ENCODE measurements at places on chromosomes 1 and 21.

- DNase-seq = no peak
These were observed 565.2 kb downstream of the PTPRU start for GRCh38 chr1:29801561-29801973.

DNA sequence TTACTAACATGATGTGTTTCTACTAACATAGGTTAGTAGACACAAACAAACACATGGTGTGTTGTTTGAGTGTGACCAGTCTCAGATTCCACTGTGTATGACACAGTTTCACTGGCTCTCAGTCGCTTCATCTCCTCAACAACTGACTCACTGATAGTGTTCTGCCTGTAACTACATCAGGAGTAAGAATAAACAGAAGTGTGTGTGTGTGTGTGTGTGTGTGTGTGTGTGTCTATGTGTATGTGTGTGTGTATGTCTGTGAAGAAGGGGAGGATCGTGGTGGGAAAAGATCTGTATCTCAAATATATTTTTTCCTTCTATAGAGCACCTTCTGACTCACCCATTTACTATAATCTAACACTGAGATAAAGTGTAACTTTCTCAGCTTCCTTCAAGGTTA lies 391.0 kb downstream of the PTPRC start:
- no peak for DNase-seq

- DNase-seq = no peak
These were observed 157.2 kb downstream of the KAZN start for GRCh38 chr1:14755518-14756252.

GRCh38 chr21:32233055-32233546 lies 45.7 kb downstream of the MIS18A start:
- no peak for DNase-seq

DNA sequence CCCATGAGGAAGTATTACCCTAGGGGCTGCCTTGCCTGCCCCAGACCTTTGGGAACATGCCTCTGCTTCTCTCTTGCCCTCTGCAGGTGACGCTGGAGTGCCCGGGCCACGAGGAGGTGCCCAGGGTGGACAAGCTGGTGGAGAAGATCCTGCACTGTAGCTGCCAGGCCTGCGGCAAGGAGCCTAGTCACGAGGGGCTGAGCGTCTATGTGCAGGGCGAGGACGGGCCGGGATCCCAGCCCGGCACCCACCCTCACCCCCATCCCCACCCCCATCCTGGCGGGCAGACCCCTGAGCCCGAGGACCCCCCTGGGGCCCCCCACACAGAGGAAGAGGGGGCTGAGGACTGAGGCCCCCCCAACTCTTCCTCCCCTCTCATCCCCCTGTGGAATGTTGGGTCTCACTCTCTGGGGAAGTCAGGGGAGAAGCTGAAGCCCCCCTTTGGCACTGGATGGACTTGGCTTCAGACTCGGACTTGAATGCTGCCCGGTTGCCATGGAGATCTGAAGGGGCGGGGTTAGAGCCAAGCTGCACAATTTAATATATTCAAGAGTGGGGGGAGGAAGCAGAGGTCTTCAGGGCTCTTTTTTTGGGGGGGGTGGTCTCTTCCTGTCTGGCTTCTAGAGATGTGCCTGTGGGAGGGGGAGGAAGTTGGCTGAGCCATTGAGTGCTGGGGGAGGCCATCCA lies 7.8 kb upstream of the HTR6 start:
- DNase-seq = no peak

- DNase-seq = no peak
These were observed 19.3 kb upstream of the KLHDC8A start for GRCh38 chr1:205375835-205376545.

GRCh38 chr1:152160576-152160975 lies 1.5 kb upstream of the RPTN start:
- no peak for DNase-seq

- DNase-seq = no peak
These were observed 71.5 kb downstream of the UMODL1 start for GRCh38 chr21:42142627-42143026.

DNA sequence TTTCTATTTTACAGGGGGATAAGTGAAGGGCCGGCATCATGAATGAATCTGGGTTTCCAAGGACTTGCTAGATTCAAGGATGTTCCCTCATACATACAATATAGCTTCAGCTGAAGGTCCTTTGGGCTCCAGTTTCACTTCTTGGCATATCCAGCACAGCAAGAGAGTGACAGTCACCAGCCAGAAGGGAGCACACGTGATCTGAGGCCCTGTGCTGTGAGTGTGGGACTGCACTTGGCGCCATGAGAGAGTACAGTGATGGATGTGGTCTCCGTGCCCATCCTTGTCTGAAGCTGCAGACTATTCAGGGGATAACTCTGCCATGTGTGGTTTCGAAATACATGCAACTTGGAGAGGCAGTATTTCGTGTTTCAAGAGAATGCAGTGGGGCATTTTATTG lies 159.7 kb upstream of the DSCAM start:
- no peak for DNase-seq

DNA sequence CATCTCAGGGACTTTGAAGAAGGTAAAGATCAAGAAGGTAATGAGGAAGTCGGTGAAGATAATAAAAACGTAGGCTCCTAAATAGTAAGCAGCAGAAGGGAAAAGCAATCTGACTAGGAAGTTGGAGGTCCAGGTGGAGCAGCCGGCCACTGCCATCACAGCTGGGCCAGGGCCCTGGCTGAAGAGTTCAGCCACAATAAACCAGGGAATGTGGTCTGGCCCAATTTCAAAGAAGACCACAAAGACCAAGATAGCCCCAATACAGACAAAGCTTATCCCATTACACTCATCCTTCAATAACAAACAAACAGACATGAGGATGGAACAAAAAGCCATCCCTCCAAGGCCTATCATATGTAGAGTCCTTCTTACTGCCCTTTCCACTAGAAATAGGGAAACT lies 18.4 kb upstream of the JAK1 start:
- DNase-seq = no peak

GRCh38 chr1:28985427-28985826 lies 71.1 kb downstream of the EPB41 start:
- no peak for DNase-seq

DNA sequence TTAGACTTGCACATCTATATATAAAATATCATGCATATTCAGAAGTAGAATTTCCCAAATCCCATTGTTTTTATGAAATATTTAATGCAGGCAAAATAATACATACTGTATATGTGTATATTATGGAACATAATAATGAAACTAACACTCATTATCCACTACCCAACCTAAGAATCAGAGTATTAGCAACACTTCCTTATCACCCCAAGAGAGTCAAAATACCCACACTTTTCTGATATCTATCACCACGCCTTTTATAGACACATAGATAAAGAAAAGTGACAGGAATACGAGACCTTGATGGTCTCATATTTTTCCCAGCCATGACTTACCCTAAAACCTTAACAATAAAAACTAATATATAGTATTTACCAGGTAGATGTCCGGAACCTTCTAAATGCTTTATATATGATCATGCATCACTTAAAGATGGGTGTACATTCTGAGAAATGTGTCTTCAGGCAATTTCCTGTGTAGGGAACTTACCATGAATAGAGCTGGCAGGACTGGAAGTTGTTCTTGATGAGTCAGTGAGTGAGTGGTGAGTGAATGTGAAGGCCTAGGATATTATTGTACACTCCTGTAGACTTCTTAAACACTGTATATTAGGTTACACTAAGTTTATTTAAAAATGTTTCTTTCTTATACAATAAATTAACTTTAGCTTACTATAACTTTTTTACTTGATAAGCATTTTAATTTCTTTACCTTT lies 45.5 kb downstream of the TNFSF4 start:
- DNase-seq = no peak

GRCh38 chr1:95509989-95510388 lies 276.0 kb downstream of the RWDD3 start:
- no peak for DNase-seq

- DNase-seq = no peak
These were observed 64.3 kb upstream of the MORC3 start for GRCh38 chr21:36255663-36256062.

Measured in NCI-H1436 treated with DMSO at 0.1 percent for 48 hours (cell line).